ENCODE measurements at places on chromosomes 7 and 10. TPM values are rescaled to one million over a fixed set of nuclear protein-coding genes. Genes with fewer than 3 reads are reported as not detected.
A peak's percentile ranks its signal among the peaks of the same experiment; 100 is the strongest.

DNA sequence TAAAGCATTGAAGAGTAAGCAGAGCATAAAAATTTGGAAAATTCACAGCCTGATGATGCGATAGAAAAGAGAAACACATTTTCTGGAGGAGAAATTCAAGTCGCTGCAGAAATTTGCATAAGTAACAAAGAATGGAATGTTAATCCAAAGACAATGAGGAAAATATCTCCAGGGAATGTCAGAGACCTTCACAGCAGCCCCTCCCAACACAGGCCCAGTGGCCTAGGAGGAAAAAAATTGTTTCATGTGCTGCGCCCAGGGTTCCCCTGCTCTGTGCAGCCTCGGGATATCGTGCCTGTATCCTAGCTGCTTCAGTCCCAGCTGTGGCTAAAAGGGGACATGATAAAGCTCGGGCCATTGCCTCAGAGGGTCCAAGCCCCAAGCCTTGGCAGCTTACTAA is 206.8 kb downstream of the TPK1 start:
- H3K4me1 ChIP-seq: no peaks in the 10 kb centered on the region
- no peaks in the 10 kb centered on the region for H3K36me3 ChIP-seq
- no peaks in the 10 kb centered on the region for H3K27me3 ChIP-seq
- no peak overlapping the region for H3K27ac ChIP-seq
- H3K4me3 ChIP-seq: no peak overlapping the region

GRCh38 chr7:36880108-36880507 is 155.8 kb upstream of the AOAH start:
- H3K4me3 ChIP-seq: no peak overlapping the region
- no peaks in the 10 kb centered on the region for H3K27me3 ChIP-seq
- no peak overlapping the region for H3K27ac ChIP-seq
- no peak for DNase-seq
- no peaks in the 10 kb centered on the region for H3K36me3 ChIP-seq

DNA sequence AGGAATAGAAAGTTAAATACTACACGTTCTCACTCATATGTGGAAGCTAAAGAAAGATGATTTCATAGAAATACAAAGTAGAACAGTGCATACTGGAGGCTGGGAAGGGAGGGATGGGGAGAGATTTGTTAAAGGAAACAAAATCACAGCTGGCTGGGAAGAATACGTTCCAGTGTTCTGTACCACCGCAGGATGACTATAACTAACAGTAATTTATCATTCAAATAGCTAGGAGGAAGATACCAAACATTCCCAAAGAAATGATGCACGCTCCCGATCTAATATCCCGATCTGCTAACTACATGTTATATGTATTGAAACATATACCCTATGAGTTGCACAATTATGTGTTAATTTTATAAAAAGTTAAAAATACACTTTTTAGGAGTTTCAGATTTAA is 162.3 kb downstream of the ZMYND11 start:
- DNase-seq: peak; percentile 66
- H3K36me3 ChIP-seq: no peaks in the 10 kb centered on the region
- peak overlapping the region; percentile 90 for H3K27ac ChIP-seq

DNA sequence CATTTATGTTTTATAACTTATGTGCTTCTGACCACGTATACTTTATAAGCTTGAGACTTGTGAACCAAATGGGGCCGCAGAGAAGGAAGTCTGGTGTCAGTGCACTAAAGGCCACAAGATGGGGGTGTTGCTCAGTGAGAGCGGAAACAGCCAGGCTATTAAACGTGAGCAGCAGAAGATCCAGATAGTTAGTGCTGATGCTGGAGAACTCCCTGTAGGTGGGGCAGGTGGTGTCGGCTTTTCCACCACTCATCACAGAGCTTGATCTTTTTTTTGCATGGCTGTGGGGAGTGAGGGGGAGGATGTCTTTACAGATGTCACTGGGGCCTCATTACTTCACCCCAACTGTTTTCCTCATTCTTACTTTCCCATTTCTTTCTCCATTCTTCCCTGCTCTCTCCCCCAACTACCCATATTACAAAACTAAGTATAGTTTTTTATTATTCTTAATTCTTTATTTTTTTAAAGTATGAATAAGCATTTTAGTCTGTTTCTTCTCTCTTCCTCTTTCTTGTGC is 34.7 kb downstream of the ACADSB start:
- H3K4me1 ChIP-seq: no peaks in the 10 kb centered on the region
- peak; percentile 76 for DNase-seq
- H3K4me3 ChIP-seq: no peak overlapping the region
- H3K27me3 ChIP-seq: no peaks in the 10 kb centered on the region
- H3K27ac ChIP-seq: no peak overlapping the region

GRCh38 chr7:84076219-84076618 is 118.4 kb downstream of the SEMA3A start:
- H3K36me3 ChIP-seq: no peaks in the 10 kb centered on the region
- DNase-seq: no peak
- H3K27ac ChIP-seq: no peak overlapping the region
- H3K4me3 ChIP-seq: no peak overlapping the region
- no peaks in the 10 kb centered on the region for H3K27me3 ChIP-seq

- H3K36me3 ChIP-seq: peaks cover 42% of the 10 kb centered on the region
- H3K4me3 ChIP-seq: no peak overlapping the region
- H3K4me1 ChIP-seq: peaks cover 23% of the 10 kb centered on the region
- no peaks in the 10 kb centered on the region for H3K27me3 ChIP-seq
These were observed 77.5 kb downstream of the SEPTIN7 start for GRCh38 chr7:35878351-35878750.

GRCh38 chr10:21526860-21527597 is 1.5 kb upstream of the SKIDA1 start:
- DNase-seq: peak; percentile 84
- H3K4me1 ChIP-seq: peaks cover 13% of the 10 kb centered on the region
- H3K27me3 ChIP-seq: no peaks in the 10 kb centered on the region
- H3K36me3 ChIP-seq: no peaks in the 10 kb centered on the region
- H3K27ac ChIP-seq: peak overlapping the region; percentile 99

DNA sequence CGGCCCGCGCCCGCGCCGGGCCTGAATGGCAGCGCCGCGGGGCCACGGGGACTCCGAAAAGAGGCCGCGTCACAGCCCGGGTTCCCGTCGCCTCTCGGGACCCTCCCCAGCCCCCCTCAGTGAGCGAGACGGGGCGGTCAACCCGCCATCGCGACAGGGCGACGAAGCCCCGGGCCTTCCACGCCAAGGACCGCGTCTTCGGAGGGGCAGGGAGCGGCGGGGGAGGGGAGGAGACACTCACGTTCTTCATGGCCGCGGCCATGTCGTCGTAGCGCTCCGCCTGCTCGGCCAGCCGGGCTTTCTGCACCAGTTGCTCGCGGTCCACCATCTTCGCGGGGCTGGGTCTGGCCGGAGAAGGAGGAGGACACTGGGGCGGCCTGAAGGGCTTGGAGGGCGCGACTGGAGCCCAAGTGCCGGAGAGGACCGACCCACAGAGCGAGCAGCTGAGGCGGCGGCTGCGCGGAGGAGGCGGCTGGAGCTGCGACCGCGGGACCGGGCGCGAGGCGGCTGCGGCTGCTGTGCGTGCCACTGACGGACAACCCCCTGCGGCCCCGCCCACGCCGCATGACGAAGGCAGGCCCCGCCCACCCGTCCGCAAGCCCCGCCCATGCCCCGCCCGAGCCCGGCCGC is at the start of gene YWHAG:
TSS of gene YWHAG (minus strand) at position 511 of the 630 bp plus-strand sequence. CDS start at position 328, 183 bp downstream.
- H3K4me3 ChIP-seq: peak within 1 kb of the TSS; percentile 99
- H3K36me3 ChIP-seq: peaks cover 25% of the 10 kb centered on the region
- H3K27ac ChIP-seq: peak within 1 kb of the TSS; percentile 97
- peaks cover 24% of the 10 kb centered on the region for H3K4me1 ChIP-seq

DNA sequence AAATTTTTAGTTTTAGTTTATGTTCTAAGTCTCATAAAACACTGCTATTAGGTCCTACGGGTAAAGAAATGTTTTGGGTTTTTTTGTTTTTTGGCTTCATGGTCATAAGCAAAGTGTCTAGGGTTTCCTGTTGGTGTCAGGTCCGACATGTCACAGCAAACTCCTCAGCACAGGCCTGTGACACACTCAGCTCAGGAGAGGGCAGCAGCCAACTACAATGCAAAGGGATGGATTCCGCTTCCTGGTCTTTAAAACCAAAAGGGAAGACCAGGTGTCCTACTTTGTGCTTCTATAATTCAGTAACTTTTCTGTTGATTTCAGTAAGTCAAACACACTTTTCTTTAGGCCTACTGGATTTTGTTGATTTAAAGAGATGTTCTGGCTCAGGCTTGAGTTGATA is 83.8 kb upstream of the MACROH2A2 start:
- no peaks in the 10 kb centered on the region for H3K36me3 ChIP-seq
- peaks cover 70% of the 10 kb centered on the region for H3K27me3 ChIP-seq
- H3K27ac ChIP-seq: no peak overlapping the region

DNA sequence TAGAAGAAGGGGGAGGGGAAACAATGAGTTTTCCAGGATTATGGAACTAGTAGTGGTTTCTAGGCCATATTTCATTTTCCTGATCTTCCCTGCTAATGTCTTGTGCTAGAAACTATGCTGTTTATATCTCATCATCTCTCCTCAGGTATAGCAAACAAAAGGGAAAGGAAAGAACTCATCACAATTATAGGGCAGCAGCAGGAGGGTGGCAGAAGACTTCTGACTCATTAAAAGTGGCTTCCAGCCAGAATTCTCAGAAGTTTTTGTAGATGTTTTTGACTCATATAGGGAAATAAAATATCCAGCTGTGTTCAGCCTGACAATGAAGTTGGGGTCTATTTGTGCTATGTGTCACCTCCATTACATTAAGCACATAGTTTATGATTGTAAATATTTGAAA is 6.5 kb downstream of the AHR start:
- H3K4me1 ChIP-seq: peaks cover 79% of the 10 kb centered on the region
- peak overlapping the region; percentile 86 for H3K4me3 ChIP-seq
- H3K36me3 ChIP-seq: no peaks in the 10 kb centered on the region
- peak overlapping the region; percentile 62 for H3K27ac ChIP-seq
- no peaks in the 10 kb centered on the region for H3K27me3 ChIP-seq

DNA sequence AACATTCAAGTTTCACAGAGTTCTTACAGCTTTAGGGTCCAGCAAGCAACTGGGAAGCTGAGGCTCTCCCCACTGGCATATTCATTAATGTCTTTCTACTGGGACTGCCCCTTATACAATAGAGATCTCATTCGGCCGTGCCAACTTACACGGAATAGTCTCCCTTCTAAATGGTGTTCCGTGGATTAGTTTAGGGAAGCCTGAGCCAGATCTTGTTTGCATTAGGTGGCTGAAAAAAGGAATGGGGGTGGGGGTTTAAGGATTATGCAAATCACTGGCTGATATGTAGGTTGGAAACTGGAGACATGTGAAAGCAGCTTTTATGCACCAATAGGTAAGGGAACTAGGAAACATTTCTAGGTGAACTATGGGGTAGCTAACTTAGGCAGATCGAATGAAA is 218.3 kb downstream of the TRIL start:
- no peaks in the 10 kb centered on the region for H3K36me3 ChIP-seq
- no peak overlapping the region for H3K27ac ChIP-seq
- no peaks in the 10 kb centered on the region for H3K27me3 ChIP-seq
- H3K4me3 ChIP-seq: no peak overlapping the region

DNA sequence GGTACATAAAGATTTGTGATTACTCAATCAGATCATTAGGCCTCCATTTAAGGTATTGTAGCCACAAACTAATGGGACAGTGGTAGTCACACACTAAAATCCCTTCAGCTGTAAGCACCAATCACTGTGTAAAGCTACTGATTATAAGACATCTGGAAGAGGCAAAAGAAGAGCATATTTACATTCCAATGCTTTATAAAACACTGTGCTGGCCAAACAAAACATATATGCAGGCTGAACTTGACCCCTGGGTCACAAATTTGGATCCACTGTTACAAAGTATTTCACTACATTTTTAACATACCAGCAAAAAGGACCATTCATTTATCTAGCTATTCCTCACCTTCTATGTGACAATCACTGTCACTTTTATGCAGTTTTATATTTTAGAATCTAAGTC is 41.4 kb upstream of the ANLN start:
- peaks cover 16% of the 10 kb centered on the region for H3K4me1 ChIP-seq
- H3K36me3 ChIP-seq: no peaks in the 10 kb centered on the region
- H3K4me3 ChIP-seq: no peak overlapping the region
- no peak overlapping the region for H3K27ac ChIP-seq

The CPA2 gene
- total RNA-seq: not detected

The ASB13 gene
- total RNA-seq: 5.6 TPM

The C10orf67 gene
- 0.25 TPM for total RNA-seq

The MARCHF5 gene
- 10.6 TPM for total RNA-seq

The RAB19 gene
- total RNA-seq: not detected

The AKR1D1 gene
- total RNA-seq: not detected

The MUC12 gene
- 1.5 TPM for total RNA-seq

The PPP3CB gene
- total RNA-seq: 37.6 TPM

The UPK3B gene
- 0.11 TPM for total RNA-seq

All from GM23248 (cell line).